Glutamatergic neuron (in vitro differentiated cells): ENCODE measurements at places on chromosomes 5 and 9.

GRCh38 chr5:56155992-56156584 lies 77.0 kb downstream of the ANKRD55 start:
- no peak for DNase-seq

DNA sequence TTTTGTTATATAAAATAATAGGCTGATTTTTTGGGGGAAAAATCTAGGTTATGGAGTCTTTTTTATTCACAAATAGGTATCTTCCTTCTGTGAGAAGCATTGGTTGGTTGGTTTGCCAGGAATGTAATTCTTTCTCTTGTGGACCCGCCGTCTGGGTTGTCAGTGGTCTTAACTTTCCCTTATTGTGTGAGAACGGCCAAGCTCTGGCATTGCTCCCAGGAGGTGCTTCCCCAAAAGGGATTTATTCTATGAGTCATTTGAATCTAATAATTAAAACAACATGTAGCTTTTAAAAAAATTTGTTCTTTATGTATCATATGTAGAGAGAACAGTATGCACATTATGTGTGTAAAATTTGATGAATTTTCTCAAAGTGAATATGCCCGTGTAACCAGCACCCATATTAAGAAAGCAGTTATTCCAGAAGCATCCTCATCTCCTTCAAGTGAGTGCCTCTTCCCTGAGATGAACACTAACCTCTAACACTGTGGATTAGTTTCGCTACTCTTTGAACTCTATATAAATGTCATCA lies 114.4 kb downstream of the MAST4 start:
- DNase-seq = no peak

DNA sequence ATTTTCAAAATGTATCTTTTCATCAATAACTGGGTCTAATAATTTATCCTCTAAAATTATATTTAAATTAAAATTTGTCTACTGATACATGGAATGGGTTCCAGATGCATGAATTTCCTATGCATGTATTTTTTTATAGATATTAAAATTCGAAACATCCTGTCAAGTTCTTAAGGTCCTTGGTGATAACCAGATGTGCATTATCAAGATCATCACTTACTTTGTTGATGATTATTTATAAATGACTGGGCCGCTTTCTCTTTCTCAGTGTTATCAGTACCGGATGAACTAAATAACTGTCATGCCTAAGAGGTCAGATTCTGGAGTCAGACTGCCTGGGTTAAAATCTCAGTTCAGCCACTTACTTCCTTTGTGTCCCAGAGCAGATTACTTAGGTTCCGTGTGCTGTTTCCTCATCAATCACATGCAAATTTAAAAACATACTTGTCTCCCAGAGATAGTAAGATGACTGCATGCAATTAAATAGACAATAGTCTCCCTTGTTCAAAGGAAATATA lies 124.3 kb downstream of the TEX10 start:
- no peak for DNase-seq

- no peak for DNase-seq
Observed at GRCh38 chr5:101626572-101626971, 669.5 kb downstream of the SLCO4C1 start.

- no peak for DNase-seq
Observed at GRCh38 chr9:93549611-93550010, 26.8 kb upstream of the PHF2 start.

DNA sequence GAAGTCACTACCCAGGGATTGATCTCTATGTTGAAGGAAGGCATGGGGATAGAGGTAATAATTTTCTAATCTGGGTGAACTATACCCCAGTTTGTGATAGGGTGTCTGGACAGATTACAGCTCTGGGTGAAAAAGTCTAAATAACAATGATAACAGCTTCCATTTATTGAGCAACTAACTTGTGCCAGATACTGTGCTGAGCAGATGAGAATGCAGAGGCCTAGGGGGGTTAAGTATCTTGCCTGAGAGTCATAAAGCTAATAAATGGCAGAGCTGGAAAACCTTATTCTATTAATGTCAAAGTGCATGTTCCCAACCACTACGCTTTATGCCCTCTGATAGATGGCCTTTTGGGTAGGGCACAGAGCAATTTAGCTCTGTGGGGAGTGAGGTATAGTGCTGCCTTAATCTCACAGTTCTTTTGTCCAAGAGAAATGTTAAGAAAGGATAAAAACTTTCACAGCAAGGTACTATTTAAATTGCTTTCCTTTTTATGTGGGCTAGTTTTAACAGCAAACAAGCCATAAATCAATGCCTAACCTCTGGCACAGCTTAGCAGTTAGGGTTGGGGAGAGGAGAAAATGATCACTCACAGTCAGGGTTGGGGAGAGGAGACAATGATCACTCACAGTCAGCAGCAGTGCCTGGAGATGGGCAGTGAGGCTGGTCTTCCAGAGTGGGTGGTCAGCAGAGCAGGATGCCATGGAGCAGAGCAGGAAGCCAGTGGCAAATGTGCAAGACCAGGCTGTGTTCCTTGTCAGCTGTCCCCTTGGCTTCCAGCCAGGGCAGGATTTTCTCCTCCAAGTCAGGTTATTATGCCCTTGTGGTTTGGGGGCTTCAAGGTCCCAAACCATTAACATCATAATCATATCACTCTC lies 187.0 kb downstream of the CARTPT start:
- DNase-seq = peak; percentile 38

GRCh38 chr5:34599471-34600117 lies 56.5 kb upstream of the RAI14 start:
- no peak for DNase-seq

GRCh38 chr9:23088932-23089364 lies 642.3 kb downstream of the DMRTA1 start:
- peak; percentile 28 for DNase-seq

GRCh38 chr9:98465799-98466198 lies 210.3 kb upstream of the TBC1D2 start:
- DNase-seq = no peak

- DNase-seq = no peak
Observed at GRCh38 chr5:96834016-96834415, 26.3 kb upstream of the ERAP1 start.

DNA sequence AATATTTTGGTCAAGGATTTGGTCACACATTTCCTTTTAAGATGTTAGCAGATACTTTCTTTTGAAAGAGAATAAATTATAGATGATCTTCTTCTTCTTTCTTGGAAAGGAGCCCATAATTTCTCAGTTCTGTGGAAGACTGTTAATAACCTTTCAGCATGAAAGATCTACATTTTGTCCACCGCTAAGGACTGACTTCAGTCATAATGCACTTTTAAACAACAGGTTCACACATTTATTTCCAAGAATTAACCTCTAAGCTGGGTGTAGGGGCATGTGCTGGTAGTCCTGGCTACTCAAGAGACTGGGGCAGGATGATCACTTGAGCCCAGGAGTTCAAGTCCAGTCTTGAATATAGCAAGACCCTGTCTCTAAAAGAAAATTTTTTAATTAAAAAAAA lies 93.0 kb downstream of the PRKACG start:
- DNase-seq = no peak

DNA sequence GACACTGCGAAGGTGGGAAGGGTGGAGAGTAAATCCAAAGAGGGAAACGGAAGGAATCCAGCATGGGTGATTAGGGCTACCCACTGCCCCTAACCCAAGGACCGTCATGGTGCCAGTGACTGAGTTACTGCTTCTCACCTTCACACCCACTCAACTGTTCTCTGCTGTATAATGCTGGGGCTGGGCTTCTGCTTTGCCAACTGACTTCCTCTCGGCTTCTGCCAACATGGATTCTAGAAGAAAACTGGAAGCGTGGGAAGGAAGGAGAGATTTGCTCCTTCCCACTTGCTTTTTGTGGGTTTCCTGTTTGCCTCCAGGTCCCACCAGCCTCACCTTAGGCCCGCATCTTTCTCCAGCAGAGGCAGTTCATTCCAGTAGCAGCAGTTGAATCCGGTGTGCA lies 153.5 kb upstream of the RAI14 start:
- no peak for DNase-seq

DNA sequence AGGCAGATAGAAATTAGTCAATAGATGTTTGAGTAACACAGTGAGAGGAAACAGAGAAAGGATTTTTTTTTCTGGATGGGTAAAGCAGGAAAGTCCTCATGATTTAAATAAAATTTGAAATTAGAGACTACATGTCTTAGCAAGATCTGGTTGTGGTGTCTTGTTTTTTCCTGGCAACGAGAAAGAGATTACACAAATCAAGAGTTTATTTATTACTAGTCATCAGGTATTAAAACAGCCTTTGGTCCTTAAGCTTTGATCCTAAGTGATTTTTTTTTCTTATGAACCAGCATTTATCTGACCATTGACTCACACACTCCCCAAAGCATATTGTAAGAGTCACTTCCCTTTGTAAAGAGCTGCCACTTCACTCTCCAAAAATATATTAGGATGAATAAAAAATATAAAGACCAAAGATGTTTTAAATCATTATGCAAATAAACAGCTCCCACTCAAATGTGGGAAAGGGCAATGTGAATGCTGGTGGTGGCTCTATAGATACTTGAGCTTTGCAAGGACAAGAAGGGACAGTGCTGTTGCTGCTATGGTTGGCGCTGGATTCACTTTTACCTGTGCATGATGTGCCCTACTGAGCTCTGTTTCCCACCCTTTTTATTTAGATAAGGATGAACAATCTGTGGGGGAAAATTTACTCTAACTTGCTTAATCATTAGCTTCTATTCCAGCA lies 1726.5 kb downstream of the MAT2B start:
- no peak for DNase-seq

DNA sequence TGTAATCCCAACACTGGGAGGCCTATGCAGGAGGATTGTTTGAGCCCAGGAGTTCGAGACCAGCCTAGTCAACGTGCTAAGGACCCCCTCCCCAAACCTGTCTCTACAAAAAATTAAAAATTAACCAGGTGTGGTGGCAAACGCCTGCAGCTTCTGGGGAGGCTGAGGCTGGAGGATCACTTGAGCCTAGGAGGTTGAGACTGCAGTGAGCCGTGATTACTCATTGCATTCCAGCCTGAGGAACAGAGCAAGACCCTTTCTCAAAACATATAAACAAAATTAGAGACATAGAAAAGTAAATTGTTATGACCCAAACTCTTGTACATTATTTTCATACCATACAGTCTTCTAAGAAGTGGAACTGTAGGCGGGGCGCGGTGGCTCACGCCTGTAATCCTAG lies 1.1 kb downstream of the GPR107 start:
- DNase-seq = no peak

GRCh38 chr5:40396317-40396716 lies 283.4 kb upstream of the PTGER4 start:
- DNase-seq = no peak

DNA sequence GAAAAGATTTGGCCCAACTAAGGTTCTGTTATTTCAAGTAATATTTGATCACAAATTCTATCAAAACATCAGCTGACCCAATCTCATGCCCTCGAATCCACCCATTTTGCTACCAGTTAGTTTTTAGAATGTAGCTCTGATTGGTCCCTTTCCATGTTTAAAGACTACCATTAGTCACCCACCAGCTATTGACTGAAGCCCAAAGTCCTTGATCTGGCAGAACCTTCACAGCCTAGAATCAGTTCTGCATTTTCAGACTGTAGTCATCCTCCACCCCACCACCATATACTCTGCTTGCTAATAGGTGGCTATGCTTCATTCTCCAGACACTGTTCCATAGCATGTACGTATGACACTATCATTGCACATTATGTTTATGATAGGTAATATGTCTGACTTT lies 182.2 kb upstream of the TARS1 start:
- DNase-seq = no peak

- no peak for DNase-seq
Observed at GRCh38 chr9:37986771-37987258, 82.2 kb downstream of the SHB start.

DNA sequence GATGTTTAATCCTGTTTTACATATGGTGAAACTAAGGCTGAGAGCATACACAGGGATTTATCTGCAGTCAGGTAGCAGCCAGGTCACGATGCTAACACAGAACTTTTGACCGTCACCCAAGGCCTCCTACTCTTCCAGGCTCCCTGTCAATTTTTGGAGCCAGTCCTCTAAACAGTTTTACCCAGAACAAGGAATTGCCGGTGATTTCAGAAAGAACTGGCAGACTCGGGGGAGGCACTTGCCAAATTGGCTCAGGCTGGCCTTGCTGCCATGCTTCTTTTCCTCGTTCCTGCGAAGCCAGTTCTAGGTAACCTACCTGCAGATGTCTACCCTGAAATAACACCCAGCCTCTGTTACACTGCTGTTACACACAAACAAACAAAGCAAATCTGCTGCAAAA lies 21.2 kb downstream of the GRIA1 start:
- DNase-seq = no peak

- DNase-seq = no peak
Observed at GRCh38 chr5:89071101-89071940, 188.3 kb upstream of the MEF2C start.

DNA sequence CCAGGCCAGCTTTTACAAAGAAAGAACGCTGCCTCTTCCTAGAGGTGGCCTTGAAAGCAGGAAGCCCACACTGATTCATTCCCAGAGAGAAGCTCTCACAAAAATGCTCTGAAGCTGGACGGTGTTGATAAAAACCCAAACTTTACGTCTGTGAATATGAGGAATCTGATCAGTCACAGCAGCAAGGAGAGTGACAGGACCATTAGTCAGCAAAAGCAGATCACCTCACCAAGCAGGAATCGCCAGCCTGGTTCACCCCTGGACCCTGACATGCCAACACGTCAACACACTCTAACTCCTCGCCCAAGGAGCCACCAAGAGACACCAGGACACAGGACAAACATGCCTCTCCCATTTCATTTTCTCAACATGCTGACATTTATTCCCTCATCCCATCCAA lies 70.6 kb upstream of the ZNF622 start:
- no peak for DNase-seq

- DNase-seq = no peak
Observed at GRCh38 chr9:98248737-98249474, 6.5 kb downstream of the TBC1D2 start.

GRCh38 chr5:140806834-140807775 lies at the start of gene PCDHA4:
PCDHA4 (plus strand) TSS chr5:140807068.
- DNase-seq = peak; percentile 88

- no peak for DNase-seq
Observed at GRCh38 chr5:142184988-142185387, 76.4 kb downstream of the NDFIP1 start.

DNA sequence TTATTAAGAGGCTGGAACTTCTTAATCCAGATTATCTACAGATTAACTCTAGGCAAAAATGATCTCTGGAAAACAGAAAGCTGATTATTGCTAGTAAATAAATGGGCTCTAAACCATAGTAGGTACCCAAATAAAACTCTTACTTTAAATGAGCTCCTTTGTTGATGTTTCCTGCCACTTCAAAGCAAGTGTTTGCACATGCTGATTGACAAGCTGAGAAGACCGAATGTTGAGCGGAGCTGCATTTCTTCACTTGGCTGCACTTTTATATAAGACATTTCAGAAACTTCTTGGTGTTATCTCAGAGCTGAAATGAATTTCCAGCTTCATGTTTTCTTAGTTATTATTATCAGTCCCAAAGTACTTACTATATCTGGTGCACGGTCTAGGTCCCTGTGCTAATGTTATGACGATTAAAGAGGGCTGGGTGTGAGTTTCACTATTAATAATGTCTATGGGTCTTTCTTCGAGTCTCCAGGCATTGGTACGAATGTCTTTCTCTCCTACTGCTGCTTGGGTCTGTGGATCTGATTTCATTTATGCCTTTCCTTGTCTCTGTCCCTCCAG lies 58.6 kb upstream of the CTXN3 start:
- DNase-seq = no peak

- no peak for DNase-seq
Observed at GRCh38 chr5:152288917-152289595, 116.0 kb downstream of the NMUR2 start.
